NCI-H1417 treated with DMSO at 0.1 percent for 48 hours (cell line): ENCODE measurements at places on chromosomes 12 and 14.

DNA sequence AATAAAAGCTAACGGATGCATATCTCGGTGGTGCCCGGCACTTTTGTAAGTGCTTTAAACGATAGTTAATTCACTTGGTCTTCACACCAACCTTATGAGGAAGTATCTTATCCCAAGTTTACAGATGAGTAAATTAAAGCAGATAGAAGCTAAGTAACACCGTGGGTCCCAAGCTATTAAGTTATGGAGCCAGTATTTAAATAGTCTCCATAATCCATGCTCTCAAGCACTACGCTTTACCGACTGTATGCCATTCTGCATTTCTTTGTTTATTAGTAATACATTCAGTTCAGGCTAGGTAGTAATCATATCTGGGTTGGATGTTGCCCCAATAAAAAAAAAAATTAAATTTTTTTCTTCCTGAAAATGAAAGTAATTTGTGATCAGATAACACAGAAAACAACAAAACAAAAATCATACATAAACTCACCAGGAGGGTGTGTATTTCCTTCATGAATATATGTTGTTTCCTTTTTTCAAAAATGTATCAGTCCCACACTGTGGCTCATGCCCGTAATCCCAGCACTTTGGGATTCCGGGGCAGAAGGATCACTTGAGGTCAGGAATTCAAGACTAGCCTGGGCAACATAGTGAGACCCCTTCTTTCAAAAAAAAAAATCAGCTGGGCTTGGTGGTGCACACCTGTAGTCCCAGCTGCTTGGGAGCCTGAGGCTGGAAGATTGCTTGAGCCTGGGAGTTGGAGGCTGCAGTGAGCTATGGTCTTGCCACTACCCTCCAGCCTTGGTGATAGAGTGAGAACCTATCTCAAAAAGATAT is 1.4 kb upstream of the M6PR start:
- no peak for DNase-seq

GRCh38 chr14:105468621-105469241 is 5.9 kb upstream of the CRIP2 start:
- no peak for DNase-seq

GRCh38 chr14:33682760-33683159 is 268.1 kb downstream of the EGLN3 start:
- DNase-seq, result no peak

DNA sequence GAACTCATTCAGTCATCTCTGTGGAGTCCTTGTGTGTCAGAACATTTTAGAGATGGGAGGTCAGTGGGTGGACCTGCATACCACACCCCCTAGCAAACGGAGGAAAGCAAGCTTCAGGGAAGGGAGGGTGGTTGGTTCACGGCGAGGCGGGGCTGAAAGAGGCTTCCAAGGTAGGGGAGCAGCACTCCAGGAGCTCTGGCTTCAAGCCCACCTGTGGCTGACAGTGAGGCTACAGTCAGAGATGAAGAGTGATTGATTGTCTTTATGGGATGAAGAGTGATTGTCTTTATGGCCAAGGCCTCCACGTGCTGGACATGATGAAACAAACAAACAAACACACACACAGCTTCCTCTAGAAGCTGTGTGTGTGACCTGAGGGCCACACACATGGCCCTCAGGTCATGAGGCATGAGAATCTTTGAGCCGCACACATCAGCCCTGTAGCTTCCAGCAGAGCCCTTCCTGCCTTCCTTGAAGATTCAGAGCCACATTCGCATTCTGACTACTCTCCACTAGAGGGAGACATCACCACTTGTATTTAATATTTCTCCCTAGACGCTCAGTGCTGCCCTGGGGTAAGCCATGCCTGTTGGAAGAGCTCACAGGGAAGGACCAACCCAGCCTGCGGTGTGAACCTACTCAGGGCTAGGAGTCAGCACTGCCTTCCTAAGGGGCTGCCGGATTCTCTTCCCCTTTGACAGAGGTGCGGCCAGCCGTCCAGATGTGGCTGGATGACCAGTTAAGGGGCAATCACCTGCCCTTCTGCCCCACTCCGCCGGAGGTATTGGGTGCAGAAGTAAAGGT is 54.4 kb upstream of the KCNA1 start:
- peak; percentile 83 for DNase-seq

GRCh38 chr12:3755898-3756297 is 3.0 kb upstream of the CRACR2A start:
- DNase-seq, result no peak

DNA sequence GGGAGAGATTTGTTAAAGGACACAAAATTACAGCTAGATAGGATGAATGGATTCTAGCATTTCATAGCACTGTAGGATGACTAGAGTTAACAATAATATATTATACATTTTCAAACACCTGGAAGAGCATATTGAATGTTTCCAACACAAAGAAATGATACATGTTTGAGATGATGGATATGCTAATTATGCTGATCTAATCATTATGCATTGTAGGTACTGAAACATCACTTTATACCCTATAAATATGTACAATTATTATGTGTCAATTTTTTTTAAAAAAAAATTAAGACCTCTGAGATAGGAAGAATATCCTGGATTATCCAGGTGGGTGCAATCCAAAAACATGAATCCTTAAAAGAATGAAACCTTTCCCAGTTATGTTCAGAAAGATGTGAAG is 100.3 kb upstream of the CPNE8 start:
- DNase-seq, result no peak

- no peak for DNase-seq
Observed at GRCh38 chr12:25645427-25645826, 92.3 kb upstream of the LMNTD1 start.

- DNase-seq, result no peak
Observed at GRCh38 chr12:92176646-92177045, 31.0 kb upstream of the BTG1 start.
